ENCODE measurements at places on chromosomes 12 and 14. TPM values are rescaled to one million over a fixed set of nuclear protein-coding genes. Genes with fewer than 3 reads are reported as not detected.

DNA sequence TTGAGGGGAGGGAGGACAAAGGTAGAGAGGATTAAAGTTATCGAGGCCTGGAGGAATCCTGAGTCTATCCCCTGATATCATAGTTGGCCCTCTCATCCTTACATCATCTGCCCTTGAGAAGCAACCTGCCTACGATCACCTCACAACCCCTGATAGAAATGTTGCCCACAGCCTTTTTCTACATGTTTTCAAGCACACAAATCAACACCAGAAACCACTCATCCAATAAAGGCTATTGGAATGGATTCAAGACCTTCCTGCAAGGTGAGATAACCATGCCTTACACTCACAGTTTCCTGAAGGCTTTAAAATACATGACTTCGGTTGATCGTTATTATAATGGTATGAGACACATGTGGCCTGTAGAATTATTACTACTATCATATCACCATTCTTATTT is 175.7 kb upstream of the EGLN3 start:
- DNase-seq: no peak

- DNase-seq: no peak
These were observed 883 bp downstream of the FOXJ2 start for GRCh38 chr12:8033153-8034044.

- DNase-seq: no peak
These were observed 66.5 kb downstream of the ANO6 start for GRCh38 chr12:45282411-45282810.

SLC38A1 gene
- 58.5 TPM for total RNA-seq

- no peak for DNase-seq
These were observed 4.3 kb downstream of the KLRC4 start for GRCh38 chr12:10405294-10405693.

DNA sequence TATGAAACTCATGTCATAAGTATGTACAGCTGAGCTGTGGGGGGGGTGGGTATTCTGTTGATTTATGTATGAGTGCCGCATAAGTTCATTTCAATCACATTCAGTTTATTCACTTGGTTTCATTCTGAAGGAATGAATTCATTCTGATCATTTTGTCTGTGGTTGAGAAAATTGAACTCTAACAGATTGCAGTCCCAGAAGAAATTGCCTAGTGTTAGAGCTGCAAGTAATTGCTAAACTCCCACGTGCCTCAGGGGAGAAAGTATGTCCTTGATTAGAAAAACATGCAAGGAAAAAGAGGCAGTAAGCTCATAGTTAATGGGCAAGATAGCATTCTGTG is 442.4 kb upstream of the MGAT4C start:
- no peak for DNase-seq

- no peak for DNase-seq
These were observed 129.2 kb upstream of the EVL start for GRCh38 chr14:99936056-99936455.
